SK-N-MC (cell line): ENCODE measurements at places on chromosomes 2 and 18.

DNA sequence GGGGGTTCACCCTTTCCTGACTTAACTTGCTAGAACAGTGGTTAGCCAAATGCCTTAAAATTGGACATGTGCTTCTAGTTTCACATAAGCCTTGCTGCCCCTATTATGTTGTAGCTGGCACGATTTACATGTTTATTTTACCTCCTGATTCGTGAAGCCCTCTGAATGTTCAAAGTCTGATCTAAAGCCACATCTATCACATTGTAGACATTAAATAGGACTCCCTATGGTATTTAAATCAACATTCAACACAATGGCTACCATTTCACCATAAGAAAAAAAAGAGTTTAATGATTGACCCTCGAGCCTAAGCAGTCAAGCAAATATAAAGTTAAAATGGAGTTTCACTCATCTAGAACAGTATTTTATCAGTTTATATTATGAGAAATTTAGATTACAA, 151.5 kb downstream of the GULP1 start:
- DNase-seq, result no peak

DNA sequence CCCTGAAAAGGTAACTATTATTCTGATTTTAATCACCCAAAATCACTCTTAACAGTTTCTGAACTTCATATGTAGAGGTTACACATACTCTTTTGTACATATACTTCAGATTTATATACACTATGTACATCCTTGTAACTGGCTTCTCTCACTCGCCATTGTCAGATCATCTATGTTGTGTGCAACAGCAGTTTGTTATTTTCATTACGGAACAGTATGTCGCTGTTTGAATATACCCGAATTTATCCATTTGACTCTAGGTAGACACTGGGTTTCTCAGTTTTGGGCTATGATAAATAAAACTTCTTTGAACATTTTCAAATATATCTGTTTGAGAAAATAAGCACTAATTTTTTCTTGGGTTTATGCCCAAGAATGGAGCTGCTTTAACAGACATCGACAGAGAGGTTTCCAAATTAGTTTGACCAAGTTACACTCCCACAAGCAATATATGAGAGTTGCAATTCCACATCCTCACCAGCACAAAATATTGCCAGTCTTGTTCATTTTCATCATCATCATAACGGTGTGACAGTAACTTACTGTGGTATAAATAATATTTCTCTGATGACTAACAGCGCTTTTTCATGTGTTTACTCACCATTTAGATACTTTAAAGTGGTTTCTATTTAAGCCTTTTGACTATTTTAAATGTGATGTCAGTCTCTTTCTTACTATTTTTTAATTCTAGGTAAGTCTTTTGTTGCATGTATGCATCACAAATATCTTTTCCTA, 80.9 kb downstream of the SMC6 start:
- DNase-seq, result no peak

DNA sequence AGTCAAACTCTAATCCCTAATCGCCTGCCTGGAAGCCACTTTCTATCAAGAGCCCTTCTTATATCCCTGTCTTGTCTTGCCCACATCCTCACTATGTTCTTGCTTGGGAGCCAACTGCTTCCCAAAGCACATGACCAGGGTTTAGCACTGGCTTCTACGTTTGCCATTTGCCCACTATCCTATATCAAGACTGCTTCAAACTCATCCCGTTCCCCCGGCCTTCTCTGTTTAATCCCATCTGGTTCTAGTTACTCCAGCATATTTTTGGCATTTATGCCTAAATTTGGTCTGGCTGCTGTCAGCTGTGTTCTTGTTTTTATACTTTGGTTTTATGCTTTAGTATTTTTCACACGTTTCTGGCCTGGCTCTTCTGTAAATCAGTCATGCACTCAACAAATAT, 40.2 kb downstream of the POLR1A start:
- DNase-seq, result no peak

DNA sequence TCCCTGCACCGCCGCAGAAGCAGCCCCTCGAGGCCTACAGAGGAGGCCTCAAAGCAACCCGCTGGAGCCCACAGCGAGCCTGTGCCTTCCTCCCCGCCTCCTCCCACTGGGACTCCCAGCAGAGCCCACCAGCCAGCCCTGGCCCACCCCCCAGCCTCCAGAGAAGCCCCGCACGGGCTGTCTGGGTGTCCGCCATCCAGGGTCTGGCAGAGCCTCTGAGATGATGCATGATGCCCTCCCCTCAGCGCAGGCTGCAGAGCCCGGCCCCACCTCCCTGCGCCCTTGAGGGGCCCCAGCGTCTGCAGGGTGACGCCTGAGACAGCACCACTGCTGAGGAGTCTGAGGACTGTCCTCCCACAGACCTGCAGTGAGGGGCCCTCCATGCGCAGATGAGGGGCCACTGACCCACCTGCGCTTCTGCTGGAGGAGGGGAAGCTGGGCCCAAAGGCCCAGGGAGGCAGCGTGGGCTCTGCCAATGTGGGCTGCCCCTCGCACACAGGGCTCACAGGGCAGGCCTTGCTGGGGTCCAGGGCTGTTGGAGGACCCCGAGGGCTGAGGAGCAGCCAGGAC, 31.2 kb downstream of the GPC1 start:
- no peak for DNase-seq

DNA sequence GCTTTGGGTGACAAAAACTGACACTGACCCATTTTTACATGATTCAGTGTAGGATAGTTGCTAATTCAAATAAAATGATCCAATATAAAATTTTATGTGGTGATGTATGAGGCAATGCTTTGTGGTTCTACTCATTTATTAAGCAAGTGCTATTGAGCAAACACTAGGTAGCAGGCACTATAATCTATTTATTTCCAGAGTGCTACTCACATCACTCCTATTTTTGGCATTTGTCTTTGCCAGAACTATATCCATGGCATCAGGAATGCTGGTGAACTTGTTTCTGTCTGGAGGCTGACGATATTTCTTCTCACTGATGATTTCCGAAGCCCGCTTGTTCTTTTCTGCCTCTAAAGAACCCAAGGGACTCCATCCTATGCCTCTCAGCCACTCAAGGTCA, 84.3 kb downstream of the NEB start:
- no peak for DNase-seq

DNA sequence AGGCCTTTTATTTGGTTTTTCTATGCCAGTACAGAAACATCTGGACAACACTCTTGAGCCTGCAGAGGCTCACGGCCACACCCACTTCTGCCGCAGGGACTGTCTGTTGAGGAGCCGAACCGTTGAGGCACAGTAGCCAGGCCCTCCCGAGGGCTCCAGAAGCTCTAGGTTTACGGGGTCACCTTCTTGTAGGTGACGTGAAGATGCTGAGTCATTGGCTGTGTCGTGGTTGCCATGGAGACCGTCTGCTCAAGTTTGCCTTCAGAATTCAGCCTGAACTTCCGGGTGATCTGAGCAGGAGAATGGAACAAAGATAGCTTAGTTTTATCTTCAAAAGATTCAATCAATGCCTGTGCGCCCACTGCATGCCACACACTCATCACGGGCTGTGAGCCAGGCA, 25.9 kb downstream of the BOK start:
- DNase-seq, result no peak

DNA sequence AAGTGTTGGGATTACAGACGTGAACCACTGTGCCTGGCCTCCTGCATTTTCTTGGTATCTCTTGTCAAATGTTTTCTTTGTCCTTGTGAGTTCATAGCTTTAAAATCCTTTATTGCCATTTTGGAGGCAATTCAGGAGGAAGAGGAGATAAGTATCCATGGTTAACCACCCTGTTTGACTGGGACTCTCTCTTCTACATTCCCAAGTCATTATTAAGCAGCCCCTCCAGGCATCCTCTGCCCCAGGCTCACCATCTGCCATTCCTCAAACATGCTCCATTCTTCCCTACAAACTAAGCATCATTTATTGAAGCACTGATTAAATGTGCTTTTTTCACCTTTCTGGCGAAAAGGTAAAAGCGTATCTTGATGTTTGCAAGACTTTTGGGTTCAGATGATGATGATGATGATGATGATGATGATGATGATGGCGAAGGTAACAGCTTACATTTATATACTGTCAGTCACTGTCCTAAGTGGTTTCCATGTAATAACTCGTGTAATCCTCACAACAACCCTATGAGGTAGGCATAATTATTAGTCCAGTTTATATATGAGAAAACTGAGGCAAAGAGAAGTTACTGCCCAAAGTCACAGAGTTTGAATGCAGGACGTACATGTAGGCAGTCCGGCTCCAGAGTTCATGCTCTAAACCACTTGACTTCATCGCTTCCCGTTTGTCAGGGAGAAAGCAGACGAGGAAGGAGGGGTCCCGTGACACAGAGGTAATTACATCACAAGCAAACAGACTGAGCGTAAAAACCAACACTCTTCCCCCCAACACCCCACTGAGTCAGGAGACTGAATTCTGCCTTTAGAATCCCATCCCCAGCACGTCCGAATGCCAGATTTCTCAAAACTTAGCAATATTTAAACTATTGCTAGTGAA, 69.7 kb upstream of the ACKR3 start:
- DNase-seq, result no peak

- DNase-seq, result no peak
Measured at GRCh38 chr18:9731380-9731779, 23.3 kb downstream of the RAB31 start.
